Kidney (tissue), 22 donors: ENCODE measurements at places on chromosomes 7 and 10. TPM values are rescaled to one million over a fixed set of nuclear protein-coding genes. Genes with fewer than 3 reads are reported as not detected.

DNA sequence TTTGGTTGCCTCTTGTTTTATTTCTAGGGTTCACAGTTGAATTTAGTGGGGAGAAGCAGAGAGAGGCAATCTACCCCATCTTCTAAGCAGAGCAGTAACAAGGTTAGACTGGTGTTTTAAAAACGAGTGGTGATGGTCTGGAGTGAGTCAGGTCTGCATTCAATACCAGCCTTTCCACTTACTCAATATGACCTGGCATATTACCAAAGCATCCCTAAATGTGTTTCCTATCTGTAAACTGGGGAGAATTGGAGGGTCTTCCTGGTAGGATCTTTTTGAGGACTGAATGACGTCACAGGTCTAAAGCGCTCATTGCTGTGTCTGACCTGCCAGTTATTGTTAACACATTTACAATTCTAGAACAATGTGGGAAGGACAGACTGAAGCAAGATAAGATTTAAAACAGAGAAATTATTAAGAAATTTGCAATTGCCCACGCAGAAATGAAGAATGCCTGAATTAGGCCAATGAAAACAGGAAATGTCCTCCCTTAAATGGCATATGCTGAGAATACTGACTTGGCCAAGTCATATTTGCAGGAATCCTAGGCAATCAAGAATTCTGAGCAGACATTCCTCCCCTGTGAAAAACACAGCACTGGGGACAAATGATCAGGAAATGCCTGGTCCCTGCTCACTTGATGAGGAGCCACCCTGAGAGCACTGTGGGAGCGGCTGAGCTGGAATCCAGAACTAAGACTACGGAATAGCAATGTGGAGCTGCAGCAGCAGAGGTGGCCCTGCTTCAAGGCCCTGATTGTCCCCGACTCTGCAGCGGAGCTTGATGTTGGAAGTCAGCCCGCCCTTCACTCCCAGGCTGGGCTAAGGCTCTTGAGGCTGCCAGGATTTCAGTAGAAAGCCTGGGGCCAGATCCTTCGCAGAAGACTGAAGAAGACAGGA, 184.5 kb upstream of the CXCL12 start:
- DNase-seq, result no peak
- no peaks in the 10 kb centered on the region for H3K36me3 ChIP-seq
- no peaks in the 10 kb centered on the region for H3K27me3 ChIP-seq
- no peaks in the 10 kb centered on the region for H3K4me1 ChIP-seq

DNA sequence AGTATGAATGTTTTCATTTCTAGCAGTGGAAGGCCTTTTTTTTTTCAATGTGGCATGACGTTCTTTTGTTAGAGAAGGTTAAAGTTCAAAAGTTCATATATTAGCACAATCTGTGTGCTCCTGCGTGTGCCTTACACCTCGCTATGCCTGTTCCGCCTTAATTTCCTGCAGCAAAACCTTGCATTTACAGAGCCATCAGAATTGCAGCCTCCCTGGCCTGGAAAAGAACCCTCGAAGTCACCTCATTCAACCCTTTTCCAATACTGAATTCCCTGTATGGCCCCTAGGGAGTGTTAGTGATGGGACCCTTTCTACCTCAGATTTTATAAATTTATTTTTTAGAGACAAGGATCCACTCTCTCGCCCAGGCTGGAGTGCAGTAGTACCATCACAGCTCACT, 103.5 kb upstream of the ZNF438 start:
- H3K36me3 ChIP-seq, result no peaks in the 10 kb centered on the region
- no peak for DNase-seq
- H3K27me3 ChIP-seq, result no peaks in the 10 kb centered on the region
- no peak overlapping the region for H3K27ac ChIP-seq
- H3K4me1 ChIP-seq, result peaks cover 11% of the 10 kb centered on the region
- H3K4me3 ChIP-seq, result peak overlapping the region; percentile 16

DNA sequence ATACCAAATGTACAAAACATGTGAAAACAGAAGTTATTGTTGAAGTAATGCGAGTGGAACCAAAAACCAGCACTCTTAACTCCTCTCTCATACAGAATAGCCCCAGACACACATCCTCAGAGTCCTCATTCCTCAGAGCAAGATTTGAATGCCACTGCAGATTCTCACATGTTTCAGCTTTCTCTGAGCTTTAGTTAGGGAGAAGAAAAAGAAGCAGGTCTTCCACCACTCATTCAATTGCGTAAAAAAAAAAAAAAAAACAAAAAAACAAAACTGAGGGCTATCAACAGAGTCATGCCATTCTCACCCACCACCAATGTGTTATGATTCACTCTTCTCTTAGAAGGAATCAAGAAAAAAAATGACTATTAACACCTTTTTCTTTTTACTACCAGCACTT, 287.7 kb downstream of the IPMK start:
- no peak overlapping the region for H3K4me3 ChIP-seq
- no peaks in the 10 kb centered on the region for H3K36me3 ChIP-seq
- DNase-seq, result no peak
- no peaks in the 10 kb centered on the region for H3K27me3 ChIP-seq
- H3K27ac ChIP-seq, result no peak overlapping the region
- H3K4me1 ChIP-seq, result no peaks in the 10 kb centered on the region

GRCh38 chr7:64914557-64914956, 11.5 kb downstream of the ZNF273 start:
- no peaks in the 10 kb centered on the region for H3K4me1 ChIP-seq
- H3K27ac ChIP-seq, result no peak overlapping the region
- H3K27me3 ChIP-seq, result no peaks in the 10 kb centered on the region
- DNase-seq, result no peak
- no peak overlapping the region for H3K4me3 ChIP-seq

GRCh38 chr7:98178762-98179490, 32.3 kb upstream of the BHLHA15 start:
- DNase-seq, result no peak
- no peaks in the 10 kb centered on the region for H3K27me3 ChIP-seq
- no peaks in the 10 kb centered on the region for H3K4me1 ChIP-seq
- H3K4me3 ChIP-seq, result no peak overlapping the region
- H3K36me3 ChIP-seq, result peaks cover 4% of the 10 kb centered on the region

DNA sequence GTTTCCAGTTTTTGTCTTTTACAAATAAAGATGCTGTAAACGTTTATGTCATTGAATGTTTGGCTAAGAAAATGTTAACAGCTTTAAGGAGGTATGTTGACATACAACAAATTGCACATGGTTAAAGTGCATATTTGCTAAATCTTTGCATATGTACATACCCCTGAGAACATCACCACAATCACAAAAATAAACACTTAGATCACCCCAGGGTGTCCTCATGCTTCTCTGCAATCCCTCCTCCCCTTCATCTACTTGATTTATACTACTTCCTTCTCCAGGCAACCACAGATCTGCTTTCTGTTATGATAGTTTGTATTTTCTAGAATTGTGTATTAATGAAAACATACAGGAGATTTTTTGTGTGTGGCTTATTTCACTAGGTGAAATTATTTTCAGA, 209.5 kb downstream of the GLRX3 start:
- no peak overlapping the region for H3K27ac ChIP-seq
- H3K36me3 ChIP-seq, result no peaks in the 10 kb centered on the region
- no peaks in the 10 kb centered on the region for H3K4me1 ChIP-seq
- no peaks in the 10 kb centered on the region for H3K27me3 ChIP-seq

GRCh38 chr7:51325261-51325676, 8.7 kb upstream of the COBL start:
- H3K4me3 ChIP-seq, result no peak overlapping the region
- H3K27ac ChIP-seq, result no peak overlapping the region
- no peaks in the 10 kb centered on the region for H3K36me3 ChIP-seq
- H3K27me3 ChIP-seq, result no peaks in the 10 kb centered on the region

Gene ABCB4
- total RNA-seq, result 2.0 TPM

Gene HTR7
- 0.38 TPM for total RNA-seq

Gene TMEM120A
- 47.0 TPM for total RNA-seq

Gene AVPI1
- total RNA-seq, result 10.7 TPM

Gene CLIP2
- total RNA-seq, result 19.1 TPM

Gene CYP3A4
- not detected for total RNA-seq
